ENCODE measurements at places on chromosomes 12 and 14.
A peak's percentile ranks its signal among the peaks of the same experiment; 100 is the strongest.

GRCh38 chr12:21248679-21249078, 86.0 kb downstream of the SLCO1A2 start:
- no peak for DNase-seq

DNA sequence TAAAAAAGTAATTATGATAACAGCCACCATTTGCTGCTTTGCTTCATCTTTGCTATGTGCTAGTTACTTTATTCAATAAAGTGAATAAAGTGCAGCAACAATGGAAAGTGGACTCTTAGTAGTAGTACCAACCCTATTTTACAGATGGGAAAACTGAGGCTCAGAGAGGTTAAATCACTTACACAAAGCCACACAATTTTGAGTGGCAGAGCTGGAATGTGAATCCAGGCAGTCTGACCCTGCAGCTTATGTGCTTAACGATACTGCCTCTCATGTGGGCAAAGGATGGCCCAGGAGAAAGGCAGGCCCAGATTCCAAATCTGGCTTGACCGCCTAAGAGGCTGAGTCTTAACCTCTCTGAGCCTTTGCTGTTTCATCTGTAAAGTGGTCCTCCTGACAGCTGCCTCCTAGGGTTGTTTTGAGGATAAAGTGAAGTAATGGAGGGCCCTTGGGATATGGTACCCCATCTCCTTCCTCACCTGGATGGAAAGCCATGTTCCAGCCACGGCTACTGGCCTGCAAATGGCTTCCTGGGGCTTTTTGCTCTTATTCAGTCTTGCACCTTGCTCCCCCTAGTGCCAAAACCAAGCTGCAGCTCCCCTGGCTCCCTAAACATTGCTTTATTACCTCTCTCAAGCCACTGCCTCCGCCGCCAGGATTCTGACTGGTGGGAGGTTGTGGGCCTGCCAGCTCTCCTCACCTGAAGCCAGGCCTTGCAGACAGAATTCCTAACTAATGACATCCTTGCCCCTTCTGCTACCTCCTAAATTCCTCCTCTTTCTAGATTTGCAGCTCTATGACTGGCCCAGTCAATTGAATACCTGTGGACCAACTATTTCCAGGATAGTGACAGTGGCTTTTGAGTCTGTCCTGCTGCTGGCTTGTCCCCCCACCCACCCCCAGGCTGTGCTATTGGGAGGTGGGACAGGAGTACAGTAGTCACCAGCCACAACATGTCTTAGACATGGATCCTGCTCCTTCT, 283.3 kb upstream of the PWP1 start:
- DNase-seq = peak; percentile 61

DNA sequence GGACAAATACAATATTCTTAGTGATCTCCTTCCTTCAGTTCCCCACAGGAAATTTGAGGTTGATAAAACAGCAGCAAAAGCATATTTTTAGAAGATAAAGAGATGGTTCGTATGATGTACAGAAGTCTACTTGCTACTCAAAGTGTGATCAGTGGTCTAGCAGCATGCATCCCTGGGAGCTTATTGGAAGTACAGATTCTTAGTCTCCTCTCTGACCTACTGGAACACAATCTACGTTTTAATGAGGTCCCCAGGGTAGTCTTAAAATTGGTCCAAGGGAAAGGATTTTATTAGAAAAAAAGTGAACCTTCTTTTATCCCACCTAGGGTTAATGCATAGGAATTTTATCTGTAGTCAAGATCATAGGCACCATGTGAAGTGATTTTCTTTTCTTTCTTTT, 703.4 kb downstream of the NRXN3 start:
- no peak for DNase-seq

GRCh38 chr12:24759155-24759554, 189.7 kb downstream of the BCAT1 start:
- DNase-seq = no peak

GRCh38 chr12:64759035-64759894, at the start of gene GNS:
GNS (minus strand) TSS chr12:64759406; CDS start chr12:64759276, 130 bp downstream.
- peak; percentile 94 for DNase-seq

All from CD4-positive, alpha-beta T cell treated with Interleukin-15 for 4 hours (primary cell).